CD8-positive, alpha-beta memory T cell (primary cell): ENCODE measurements at places on chromosomes 2 and 18. TPM values are rescaled to one million over a fixed set of nuclear protein-coding genes. Genes with fewer than 3 reads are reported as not detected.

DNA sequence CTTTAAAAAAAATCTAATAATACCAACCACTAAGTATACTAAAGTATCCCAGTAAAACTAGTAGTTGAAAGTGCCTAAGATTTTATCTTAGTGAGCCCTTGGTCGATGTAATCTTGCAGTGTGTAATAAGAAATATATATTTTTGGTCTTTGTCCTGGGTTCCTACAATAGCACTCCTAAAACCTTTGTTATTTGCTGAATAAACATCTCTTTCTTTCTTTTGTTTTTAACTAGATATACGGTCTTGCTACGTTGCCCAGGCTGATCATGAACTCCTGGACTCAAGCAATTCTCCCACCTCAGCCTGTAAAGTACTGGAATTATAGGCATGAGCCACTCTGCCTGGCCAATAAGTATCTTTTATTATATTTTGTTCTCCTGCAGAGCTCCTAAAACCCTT is 2.4 kb upstream of the TP53I3 start:
- no peak for DNase-seq

- DNase-seq, result no peak
Observed at GRCh38 chr2:182302972-182303371, 123.9 kb downstream of the PDE1A start.

DNA sequence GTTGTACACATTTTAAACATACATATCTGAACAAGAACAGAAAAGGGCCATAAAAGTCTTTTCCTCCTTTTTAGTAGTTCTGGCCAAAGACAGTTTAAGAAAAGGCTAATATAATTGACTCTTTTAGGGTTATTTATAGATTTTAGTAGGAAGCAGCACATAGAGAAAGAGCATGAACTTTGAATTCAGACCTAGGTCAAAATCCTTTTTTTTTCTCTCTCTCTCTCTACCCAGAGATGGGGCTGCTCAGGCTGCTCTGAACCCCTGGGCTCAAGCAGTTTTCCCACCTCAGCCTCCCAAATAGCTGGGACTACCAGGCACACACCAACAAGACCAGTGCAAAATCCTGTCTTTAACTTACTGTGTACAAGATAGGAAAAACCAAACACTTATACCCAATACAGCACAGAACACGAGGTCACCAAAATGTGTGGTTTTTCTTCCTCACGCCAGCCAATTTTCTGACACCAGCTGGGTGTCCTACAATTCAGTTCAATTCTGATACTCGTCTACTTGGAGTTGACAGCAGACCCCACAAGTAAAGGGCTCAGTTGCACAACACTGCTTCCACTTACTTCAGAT is 32.1 kb downstream of the ERLEC1 start:
- no peak for DNase-seq

Gene RUFY4
- total RNA-seq, result not detected

DNA sequence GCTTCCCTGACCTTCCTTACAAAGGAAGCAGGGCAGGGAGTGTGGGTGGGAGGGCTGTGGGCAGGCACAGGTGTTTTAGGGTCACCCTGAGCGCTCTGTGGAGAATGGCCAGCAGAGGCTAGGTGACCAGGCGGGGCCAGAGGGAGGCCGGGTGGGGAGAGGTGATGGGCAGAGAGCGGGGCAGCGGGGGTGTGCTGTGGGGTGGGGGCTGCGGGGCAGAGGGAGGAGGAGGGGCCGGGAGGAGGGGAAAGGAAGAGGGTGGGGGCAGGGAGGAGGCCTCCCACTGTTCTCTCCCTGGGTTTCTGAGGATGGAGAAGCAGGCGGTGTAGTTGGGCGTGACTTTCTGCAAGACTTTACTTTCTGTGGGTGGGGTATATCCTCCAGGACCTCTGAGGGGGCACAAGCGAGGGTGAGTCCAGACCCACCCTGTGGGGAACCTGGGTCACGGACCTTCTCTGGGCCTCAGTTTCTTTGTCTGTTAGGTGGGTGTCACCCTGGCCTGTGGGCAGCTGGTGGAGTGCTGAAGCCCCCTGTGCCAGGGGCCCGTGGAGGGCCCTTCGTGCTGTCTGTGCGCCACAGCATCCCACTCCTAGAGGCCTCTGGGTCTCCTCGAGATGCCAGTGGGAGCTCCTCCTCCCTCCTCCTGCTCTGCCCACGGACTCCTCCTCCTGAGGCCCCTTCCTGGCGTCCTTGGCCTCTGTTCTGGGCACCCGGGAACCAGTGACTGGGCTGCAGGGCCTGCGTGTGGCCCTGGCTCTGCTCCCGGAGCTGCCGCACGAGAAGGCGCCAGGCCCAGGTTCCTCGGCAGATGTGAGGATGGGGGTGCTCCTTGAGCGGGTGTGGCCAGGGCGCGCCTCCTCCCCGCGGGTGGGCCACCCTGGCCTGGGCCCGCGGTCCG is 6.3 kb upstream of the NEU4 start:
- no peak for DNase-seq

DNA sequence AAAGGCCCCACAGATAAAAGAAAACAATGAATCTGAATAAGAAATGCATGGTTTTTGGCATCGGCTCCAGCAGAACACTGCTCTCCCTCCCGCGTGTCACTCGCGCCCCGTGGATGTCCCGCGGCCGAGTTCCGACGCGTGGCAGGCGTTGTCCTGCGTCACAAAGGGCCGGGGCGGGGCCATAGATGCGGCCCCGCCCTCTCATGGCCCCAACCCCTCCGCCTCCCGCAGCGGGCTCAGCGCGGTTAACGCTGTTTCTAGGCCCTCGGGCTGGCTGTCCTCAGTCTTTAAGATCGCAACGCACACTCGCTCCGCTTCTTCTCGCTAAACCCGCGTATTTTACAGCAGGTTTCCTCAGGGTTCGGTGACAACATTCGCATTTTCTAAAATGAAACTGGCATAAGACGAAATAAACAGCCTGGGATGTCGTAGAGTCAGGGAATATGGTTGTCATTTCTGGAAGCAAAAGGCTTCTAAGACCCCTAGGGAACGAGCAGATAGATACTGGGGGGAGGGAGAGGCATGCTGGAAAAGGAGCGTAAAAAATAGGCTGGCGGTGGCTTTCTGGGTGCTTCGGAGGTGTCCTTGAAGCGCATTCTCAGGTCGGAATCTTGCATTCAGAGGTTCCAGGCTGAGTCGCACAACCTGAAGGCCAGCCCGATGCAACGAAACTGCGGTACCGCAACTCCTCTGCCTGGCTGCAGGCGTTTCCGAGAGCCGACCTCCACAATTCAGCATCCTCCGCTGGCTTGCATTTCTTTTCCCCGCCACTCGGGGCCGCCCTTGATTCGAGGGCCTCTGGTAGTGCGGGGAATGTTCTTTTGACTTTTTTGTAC is at the start of gene FKBP7:
TSS of gene FKBP7 (minus strand) at position 162 of the 836 bp plus-strand sequence. CDS start at position 61, 101 bp downstream.
- DNase-seq, result peak; percentile 86

GRCh38 chr18:58212274-58212673 is 168.2 kb downstream of the NEDD4L start:
- DNase-seq, result no peak

Gene SH3BP4
- total RNA-seq, result not detected

DNA sequence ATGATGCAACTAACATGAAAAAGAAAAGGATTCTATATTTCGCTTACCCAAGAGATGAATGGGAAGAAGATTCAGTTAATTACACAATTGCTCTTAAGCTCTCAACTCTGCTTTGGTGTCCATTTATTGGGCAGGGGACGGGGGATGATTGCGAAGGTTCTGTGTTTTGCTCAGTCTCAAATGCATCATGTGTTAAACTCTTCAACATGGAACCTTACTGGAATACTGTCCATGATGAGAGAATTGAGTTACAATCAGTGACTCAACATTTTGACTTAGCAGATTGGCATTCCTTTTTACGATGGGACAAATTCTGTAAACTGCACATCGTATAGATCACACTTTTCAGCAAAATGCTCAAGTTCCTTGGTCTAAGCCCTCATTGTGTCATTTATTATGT is 135.6 kb downstream of the RBMS1 start:
- DNase-seq, result no peak

Gene DNAJC5G
- total RNA-seq, result not detected

DNA sequence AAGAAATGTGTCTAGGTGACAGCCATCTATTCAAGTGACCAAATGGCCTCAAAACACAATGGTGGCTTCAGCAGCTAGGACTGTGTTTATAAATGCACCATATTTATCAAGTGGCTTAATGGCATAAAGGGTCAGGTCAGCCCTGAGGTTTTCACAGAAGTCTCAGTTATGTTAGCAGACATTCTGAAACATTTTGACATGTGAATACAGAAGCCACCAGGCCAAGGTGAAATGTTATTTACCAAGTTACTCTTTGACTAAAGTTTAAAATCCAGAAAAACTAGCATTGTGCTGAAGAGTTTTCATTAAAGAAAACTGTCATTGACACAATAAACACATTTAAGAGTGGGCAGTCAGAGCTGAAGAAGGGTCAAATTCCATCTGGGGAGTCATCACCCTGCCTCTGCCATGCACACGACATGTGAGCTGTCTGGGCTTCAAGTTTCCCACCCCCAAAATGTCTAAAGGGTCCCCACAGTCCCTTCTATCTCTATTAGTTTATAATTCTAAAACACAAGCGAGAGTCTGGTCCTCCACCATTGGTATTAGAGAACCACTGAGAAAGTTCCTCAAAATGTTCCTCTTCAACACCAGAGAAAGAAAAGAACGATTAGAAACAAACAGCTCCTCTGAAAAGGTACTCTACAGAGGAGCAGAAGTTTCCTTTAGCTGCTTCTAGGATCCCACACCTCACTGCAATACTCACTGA is 77.5 kb upstream of the FZD5 start:
- DNase-seq, result no peak

DNA sequence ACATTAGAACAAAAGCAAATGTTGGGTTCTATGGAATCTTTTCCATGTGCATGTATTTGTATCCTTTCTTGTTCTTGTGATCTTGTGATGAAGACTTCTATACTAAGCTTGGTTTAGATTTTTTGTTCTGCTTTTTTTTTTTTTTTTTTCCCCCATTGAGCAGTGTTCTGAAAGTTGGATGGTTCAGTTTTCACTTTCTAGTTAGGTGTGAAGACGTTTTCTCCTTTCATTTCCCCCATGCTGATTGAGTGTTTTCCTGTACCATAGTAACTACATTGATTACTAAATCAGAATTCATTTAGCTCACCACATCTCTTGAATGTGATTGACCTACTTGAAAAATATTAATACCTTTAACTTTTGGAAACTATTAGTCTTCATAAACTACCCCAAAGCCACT is 34.1 kb downstream of the NOP58 start:
- no peak for DNase-seq

DNA sequence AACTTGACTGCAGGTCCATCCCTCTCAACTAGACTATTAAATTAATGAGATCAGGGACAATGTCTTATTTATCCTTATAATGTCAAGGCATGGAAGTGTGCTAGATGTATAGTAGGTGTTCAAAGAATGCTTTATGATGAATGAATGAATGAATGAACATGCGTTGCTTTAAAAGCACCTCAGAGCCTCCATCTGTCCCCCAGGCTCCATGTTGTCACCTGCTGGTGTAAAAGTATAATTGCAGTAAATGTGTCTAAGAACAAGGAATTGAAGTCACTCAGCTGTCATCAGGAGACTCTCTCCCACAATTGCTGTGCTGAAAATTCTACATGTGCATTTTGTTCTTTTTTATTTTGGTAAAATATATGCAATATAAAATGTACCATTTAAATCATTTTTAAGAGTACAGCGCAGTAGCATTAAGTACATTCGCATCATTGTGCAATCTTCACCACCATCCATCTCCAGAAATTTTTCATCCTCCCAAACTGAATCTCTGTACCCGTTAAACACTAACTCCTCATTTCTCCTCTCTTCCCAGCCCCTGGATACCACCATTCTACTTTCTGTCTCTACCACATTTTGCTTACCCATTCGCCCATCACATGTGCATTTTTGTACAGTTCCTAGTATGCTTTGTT is 52.6 kb downstream of the GNAL start:
- no peak for DNase-seq

DNA sequence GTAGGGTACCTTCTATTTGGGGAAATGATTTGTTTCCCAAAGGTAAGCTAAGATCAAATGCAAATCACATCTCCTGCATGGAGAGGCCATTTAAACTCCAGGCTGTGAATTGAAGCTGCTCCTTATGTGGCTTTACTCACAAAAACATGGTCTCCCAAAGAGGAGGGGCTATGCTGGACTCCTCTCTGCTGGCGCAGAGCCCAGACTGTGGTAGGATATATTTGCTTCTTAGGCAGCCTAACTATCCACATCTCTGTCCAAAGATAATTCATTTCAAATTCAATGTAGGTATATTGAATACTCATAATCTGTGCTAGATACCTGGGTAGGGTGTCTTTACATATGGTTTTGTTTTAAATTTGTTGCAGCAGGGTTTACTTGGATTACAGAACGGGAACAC is 358.5 kb downstream of the ALK start:
- no peak for DNase-seq

- DNase-seq, result no peak
Observed at GRCh38 chr2:191297033-191297432, 51.8 kb downstream of the MYO1B start.

- no peak for DNase-seq
Observed at GRCh38 chr18:48098007-48098406, 167.5 kb upstream of the SMAD2 start.

DNA sequence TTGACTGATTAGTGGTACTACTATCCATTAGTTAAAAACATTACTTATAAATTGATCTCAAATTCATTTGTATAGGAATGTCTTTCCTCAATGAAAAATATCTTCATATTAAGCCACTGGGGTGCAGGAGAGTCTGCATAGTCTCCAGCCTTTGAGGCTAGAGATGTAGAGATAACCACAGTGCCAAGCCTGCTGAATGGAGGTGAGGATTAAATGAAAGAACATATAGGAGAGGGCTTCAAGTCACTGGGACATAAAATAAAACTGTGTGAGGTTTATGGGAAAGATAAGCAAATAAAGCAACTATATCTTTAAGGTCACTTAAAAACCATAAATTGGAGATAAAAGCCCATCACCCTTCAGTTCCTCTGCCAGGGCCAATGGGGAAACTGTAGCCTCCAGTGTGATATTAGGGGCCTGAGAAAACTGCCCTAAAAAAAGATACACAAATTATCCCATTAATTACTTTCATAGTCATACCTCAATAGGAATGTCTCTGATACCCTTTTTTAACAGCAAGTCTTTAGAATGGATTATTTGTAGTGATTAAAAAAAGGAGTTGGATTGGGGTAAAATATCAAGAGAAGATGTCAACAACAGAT is 27.6 kb downstream of the GALNT3 start:
- no peak for DNase-seq

GRCh38 chr18:3541549-3542386 is 91.8 kb downstream of the TGIF1 start:
- DNase-seq, result no peak
